ENCODE measurements at places on chromosomes 5 and 9.

DNA sequence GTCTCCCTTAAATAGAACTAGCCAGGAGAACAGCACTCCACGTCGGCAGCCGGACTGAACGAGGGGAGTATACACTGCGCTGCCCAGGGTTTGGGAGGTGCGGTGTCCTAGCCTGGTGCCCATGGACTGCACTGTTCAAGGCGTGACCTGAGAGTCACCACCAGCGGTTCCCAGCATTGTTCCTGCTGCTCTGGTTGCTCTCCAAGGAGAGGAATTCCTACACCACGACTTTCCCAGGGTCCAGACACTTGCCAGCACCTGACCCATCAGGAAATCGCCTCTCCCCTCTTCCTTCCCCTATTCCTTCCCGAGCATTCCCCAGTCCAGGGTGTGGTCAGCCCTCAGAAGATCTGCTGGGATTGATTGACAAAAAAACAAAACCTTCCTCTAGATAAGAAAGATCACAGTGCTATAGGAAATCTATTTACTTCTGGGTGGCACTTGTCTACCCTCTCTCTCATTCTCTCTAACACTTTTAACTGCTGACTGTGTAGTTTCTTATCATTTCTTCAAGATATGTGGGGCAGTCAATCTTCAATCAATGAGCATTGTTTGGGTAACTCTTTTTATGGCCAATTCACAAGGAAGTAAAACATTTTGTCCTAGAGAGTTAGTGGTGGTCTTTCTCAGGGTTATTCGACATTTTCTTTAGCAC lies 297.8 kb upstream of the ACTBL2 start:
- DNase-seq: no peak

GRCh38 chr5:68408345-68408871 lies 192.9 kb downstream of the PIK3R1 start:
- no peak for DNase-seq

DNA sequence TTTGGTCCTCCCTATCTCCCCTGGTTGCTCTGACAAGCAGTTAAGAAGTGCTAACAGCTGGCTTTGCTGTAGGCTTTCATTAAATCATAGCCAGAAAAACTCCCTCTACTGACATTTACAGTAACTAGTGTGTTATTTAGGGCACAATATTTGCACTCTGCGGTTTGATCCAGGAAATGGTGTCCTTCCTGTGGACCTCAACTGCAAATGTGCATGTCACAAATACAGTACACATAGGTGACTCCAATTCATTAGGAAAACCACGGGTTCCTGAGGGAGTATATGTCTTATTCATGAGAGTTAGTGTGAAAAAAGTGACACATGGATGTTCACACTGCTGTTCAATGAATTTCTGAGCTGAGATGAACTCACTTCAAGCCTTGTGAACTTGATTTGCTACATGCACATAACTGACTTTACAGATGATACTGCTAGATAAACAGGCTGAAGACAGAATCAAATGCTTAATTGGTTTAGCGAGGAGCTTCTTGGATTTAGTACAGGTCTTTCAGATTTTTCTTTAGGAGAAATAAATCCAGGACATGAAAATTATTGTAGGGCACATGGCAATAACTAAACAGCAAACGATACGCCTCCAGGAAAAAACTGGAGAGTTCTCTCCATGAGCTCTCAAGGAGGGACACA lies 281.5 kb downstream of the EFNA5 start:
- DNase-seq: peak; percentile 27

GRCh38 chr5:142466195-142466971 lies 141.6 kb upstream of the SPRY4 start:
- DNase-seq: no peak

DNA sequence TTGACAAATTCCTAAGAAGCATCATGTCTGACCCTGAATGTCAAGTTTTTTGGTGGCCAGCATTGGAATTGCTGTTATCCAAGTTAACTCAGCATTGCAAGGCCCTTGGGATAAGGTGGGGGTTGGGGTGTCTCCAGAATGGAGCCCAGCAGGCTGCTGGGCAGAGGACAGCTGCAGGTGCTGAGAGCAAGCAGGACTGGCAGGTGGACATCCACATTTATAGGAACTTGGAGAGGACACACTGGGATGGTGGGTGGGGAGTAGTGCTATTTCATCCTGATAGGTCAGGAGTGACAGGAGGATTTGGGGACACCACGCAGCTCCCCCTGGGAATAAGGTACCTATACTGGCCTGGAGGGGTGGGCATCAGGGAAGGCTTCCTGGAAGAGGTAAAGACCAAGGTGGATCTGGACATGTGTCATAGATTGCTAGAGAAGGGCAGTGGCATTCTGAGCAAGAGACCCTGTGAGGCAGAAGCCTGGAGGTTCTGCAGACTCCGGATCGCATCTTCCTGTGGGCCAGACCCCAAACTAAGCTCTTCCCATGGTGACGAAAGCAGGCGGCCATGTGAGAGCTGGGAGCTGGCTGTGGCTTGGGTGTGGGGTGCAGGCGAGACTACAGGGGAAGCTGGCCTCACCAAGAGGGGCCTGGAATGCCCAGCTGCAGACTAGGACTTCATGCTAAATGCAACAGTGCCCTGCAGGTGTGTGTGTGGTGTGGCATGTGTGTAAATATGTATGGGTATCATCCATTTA lies 148.1 kb downstream of the RGS3 start:
- DNase-seq: no peak

DNA sequence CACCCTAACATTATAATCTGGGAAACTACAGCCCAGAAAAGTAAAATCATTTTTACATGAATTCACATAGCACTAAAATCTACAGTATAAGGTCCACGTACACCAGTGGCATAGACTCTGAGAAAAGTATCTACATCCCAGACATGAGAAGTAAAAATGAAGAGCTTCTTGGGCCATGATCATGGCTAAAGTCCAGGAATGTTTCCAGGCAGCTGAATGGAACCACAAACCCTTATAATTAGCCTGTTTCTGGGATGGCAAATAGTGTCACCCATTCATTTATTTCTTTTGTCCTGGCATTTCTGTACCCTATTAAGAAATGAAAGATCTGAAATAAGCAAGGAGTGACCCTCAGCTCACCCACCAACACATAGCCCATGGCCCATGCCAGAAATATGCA lies 217.9 kb downstream of the SPOCK1 start:
- no peak for DNase-seq

DNA sequence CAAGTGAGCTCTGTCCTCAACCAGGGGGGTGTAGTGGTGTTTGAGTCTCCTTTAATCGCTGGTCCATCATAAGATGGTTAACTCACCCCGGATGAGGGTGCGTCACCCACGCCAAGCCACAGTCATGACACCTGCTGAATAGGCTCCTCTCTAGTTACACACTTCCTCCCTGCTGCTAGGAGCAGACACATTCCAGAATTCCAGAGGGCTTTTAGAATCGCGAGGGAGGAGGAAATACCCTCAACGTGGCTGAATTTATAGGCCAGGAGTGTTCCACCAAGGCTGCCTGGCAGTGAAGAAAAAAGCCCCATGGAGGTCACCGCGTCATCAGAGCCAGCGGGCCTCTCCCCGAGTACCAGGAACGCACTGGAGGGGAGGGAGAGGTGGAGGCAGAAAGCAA lies 5.1 kb downstream of the GLRX start:
- no peak for DNase-seq

DNA sequence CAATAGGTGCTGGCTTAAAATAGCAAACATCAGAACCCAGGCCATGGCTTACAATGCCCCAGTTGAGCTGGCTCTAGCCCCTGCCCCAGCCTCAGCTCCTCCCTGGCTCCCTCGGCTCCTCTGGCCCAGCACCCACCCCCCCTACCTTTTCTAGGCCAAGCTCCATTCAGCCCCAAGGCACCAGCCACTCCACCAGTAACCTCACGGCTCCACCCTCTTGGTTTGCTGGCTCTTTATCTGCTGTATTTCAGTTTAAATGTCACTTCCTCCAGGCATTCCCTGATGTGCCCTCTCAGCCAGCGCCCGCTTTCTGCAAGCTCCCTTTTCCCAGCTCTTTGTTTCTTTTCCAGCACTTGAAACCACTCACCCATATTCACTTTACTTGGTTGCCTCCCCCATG lies 10.6 kb downstream of the C1QTNF2 start:
- no peak for DNase-seq

- DNase-seq: no peak
Observed at GRCh38 chr9:125652233-125652594, 54.8 kb downstream of the MAPKAP1 start.

DNA sequence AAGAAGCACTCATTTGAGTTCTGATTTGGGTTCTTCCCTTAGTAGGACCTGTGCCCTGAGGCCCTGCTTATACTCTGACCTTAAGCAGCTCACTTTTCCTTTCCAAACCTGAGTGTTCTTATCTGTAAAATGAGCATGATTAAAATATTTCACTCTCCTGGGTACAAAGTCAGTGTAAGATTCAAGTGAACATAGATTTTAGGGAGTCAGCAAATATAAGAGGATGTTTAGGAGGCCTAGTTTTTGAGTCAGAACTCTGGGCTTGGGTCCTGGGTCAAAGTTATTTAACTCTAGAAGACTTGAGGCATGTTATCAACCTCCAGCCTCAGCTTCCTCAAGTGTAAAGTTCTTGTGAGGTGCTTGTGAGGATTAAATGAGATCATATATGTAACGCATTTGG lies 8.7 kb upstream of the SPARC start:
- no peak for DNase-seq

- peak; percentile 30 for DNase-seq
Observed at GRCh38 chr5:119016125-119016774, 27.9 kb upstream of the DTWD2 start.

DNA sequence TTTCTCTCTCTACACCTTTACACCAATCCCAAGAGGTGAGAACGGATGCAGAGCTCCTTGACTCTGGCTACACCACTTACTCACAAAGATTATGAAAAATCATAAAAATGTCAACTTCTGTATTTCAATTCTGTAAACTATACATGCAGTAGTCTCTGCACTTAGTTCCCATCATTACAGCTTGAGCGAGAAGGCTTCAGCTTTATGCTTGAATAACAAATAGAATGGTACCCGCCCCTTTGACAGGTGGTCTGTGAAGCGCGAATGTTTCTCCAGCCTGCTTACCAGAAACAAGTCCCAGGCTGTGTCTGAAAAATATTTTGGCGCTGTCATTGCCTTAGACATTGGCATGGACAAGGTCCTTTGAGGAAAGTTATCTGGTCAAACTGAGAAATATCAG lies 562.4 kb upstream of the CLINT1 start:
- DNase-seq: no peak

- DNase-seq: peak; percentile 44
Observed at GRCh38 chr9:116589392-116590354, 97.4 kb upstream of the TRIM32 start.

DNA sequence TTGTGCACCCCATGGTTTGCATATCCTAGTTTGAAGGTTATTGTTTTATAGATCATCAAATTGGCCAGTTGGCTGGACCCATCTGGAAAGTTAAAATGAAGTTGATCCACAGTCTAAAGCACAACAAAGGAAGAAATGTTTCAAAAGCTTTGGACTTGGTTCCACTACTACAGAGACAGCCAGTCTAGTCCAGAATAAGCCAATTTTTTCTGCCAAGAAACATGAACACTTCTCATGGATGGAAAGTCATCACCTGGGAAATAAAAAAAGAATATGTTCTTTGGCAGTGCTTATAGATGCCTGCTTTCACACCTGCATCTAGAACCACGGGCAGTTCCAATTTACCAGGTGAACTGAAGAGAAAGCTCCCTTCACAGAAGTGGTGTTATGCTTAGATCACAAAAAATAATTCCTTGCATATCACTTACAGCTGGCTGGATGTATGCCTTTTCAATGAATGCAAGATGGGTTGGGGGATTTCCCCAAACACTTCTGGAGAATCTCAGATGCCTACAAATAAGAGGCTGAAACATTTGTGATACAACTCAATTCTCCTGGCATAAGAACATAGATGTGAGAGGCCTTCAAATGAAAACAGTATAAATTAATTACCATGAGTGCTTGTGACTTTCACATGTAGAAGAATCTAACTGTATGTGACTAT lies 26.9 kb downstream of the C9 start:
- no peak for DNase-seq

DNA sequence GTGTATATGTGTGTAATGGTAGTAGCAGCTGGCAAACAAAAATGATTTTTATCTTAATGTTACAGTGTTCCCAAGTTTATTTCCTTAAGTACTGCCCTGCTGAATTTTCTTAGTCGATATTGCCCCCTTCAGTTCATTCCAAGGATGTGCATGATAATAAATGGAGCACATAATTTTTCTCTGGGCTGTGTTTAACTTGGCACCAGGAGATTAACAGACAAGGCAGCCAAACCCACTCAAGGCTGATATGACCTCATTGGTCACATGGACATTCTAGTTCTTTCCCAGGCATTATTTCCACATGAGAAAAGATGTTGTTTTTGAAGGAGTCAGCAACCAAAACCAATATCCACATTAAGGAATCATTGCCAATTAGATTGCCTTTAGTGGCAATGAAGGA lies 61.8 kb downstream of the COX7C start:
- DNase-seq: peak; percentile 6

DNA sequence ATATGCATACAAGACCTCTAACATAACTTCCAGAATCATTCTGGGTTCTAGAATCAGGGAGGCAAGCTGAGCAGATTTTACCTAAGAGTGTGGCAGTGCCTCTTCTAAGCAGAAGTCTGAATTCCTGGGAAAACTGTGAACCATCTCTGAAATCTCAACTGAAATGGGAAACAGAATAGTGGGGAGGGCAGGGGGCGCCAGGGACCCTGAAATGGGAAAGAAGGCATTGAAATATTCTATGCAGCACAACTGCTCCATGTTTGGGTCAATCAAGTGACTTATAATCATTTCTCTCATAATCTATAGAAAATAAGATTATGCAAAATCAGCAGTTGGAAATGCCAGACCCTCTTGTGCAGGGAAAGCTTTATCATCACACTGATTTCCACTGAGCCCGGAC lies 156.1 kb downstream of the EBF1 start:
- DNase-seq: no peak

GRCh38 chr5:97102010-97102470 lies 40.4 kb downstream of the LIX1 start:
- DNase-seq: no peak

GRCh38 chr9:77575785-77576184 lies 72.3 kb downstream of the GNA14 start:
- no peak for DNase-seq

DNA sequence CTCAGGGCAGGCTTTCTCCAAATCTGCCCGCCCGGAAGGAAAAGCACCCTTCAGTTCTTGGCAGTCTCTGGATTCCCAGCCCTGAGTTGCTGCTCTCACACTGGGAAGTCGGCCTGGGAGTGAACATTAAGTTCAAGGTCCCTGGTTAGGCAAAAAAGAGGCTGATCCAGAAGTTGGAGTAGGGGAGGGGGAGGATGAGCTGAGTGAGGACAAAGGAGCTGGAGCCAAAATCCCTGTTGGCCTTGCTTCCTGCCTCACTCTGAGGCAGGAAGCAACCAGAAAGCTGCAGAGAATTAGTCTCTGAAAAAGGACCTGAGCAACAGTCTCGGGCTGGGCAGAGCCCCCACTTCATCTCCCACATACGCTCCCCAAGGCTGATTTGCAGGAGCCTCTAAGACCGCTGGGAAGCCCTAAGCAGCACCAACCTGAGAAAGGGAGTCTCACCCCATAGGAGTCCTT lies 15.0 kb upstream of the RPS14 start:
- DNase-seq: no peak
